CD4-positive, alpha-beta memory T cell (primary cell): ENCODE measurements at places on chromosomes 12 and 14.

DNA sequence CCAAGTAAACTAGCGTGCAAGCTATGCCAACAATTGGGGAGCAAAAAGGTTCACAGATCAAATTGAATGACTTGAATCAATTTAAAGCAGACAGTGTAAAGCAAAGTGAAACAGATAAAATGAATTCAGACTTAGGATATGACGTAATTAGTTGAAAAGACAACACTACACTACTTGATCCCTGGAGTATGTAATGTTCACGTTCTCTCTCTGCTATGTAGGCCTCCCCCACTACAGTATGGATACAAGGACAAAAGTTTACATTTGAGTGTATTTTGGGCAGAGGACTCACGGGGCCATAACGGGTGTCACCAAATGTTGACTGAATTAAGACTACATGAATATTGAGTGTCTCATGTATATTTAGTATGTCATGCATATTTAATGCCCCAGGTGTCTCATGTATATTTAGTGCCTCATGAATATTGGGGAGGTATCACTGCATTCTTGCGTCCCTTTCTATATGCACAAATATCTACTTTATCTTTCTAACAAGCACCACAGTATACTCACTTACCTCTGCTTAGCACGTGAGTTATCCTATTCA is 44.5 kb downstream of the RERGL start:
- DNase-seq = no peak

DNA sequence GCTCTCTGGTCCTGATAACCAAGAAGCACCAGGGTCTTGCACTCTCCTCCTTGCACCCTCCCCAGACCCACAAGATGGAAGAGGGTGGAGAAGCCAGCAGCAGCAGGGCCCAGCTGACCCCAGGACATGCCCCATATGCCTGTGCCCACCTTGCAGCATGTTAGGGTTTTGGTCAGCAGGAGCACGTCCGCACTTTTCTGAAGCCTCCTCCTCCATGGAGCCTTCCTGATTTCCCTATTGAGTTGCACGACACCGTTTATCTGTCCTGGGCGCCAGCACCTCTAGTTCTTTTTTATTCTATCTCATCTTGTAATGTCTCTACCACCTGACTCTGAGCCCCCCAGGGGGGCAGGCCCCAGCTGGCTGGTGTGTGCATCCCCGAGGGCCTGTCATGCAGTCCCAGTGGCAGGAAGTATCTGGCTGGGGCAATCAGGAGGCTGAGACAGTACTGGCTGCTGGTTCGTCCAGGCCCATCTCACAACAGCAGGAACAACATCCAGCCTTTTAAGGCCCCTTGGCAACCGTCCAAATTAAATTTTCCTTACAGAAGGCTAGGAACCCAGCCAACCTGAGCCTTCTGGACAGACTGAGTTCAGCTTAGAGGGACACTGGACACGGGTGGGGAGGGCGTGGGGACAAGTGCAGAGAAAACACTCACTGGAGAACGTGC is 39.6 kb downstream of the CCDC85C start:
- no peak for DNase-seq

- DNase-seq = no peak
These were observed 1.4 kb upstream of the HOXC6 start for GRCh38 chr12:54026640-54027441.

- no peak for DNase-seq
These were observed 745 bp upstream of the NAA30 start for GRCh38 chr14:57389646-57390036.

DNA sequence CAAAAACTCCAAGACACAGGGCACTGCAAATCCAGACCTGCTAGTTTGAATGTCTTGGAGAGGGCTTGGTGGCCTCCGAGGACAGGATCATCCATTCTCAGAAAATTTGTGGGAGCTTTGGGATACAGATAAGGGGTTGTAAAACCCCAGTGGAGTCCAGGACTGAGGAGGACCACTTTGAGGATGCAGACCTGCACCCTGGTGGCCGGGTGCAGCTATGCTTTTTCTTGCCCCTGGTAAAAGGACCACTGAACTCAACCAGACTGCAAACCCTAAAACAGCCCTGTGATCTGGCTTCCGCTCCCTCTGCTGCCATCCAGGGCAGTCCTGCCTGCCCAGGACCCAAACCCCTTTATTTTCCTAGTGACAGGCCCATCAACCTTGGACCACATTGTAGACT is 169.5 kb upstream of the DAAM1 start:
- DNase-seq = no peak

GRCh38 chr12:67697967-67698366 is 49.4 kb downstream of the DYRK2 start:
- DNase-seq = no peak

- no peak for DNase-seq
These were observed 78.5 kb downstream of the ADGRD1 start for GRCh38 chr12:131032082-131032750.

DNA sequence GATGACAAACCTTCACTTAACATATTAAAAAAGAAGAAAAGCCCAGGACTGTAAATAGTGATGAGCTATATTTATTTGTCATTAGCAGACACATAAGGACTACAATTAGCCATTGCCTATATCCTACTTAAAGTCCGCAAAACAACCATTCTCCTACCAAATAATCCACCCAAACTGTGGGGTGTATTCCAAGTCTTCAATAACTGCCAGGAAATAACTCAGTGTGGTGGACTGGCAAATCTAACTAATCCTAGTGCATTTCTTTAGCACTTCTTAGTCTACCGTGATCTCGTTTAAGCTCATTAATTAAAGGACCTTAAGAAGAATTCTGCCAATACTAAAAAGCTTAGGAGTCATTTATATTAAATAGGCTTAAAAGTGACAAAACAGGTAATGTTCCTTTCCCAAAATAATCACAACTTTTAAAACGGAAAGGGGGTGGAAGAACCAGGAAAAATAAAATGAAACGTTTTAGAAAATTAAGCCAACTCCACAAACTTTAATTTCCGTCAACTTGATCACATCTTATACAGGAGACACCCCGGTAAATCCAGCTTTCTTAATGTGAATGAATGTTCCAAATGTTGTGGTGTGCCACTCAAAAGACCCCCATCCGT is 1.8 kb downstream of the NOVA1 start:
- DNase-seq = no peak

DNA sequence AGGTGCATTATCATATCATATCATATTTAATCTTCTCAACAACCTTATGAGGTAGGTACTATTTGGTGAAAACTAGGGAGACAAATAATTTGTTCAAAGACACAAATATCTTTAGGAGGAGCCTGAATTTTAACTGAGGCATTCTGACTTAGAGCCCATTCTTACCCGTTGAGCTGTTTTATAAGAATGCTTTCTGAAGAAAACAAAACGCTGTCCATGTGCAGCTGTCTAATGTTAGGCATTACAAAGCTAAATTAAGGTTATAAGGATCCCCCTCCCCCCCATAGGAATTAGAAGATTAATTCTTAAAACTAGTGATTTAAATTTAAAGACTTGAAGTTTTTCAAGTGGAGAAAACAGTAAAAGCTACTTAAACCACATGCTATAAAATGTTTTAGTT is 6.4 kb downstream of the KTN1 start:
- no peak for DNase-seq

GRCh38 chr14:51545396-51545795 is 106.3 kb upstream of the FRMD6 start:
- no peak for DNase-seq
